ENCODE measurements at places on chromosomes 1 and 21. TPM values are rescaled to one million over a fixed set of nuclear protein-coding genes. Genes with fewer than 3 reads are reported as not detected.

Gene MRPS21
- total RNA-seq = 49.0 TPM

Gene QSOX1
- 471 TPM for total RNA-seq

Gene A3GALT2
- 0.46 TPM for total RNA-seq

Gene PSMG1
- total RNA-seq = 16.7 TPM

Gene VASH2
- total RNA-seq = 2.6 TPM
